ENCODE measurements at places on chromosomes 11 and 22.

DNA sequence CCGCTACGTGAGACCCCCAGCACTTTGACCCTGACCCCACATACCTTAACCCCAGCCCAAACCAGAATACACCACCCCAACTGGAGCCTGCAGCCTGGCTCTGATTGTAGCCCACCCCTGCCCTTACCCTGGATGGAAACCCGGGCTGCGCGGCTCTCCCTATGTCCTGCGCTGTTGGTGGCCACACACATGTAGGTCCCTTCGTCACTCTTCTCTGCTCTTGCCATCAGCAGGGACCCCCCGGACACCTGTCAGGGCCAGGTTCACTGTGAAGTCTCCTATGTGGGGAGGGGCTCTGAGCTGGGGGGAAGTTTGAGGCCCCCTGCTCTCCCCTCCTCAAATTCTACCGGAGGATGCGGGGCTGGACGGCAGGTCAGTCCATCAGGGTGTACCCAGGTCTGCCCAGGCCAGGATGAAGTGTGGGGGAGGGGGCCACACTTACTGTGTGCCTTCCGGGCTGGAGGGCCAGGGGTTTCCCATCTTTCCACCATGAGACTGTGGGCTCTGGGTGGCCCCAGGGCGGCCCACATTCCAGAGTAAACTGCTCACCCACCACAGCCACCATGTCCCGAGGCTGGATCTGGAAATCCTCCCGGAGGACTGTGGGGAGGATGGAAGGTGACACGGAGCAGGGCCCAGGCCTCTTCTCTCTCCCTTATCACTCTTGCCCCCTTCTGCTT is 1.5 kb downstream of the ROBO4 start:
- DNase-seq = no peak

- no peak for DNase-seq
These were observed 561.8 kb upstream of the CADM1 start for GRCh38 chr11:116065986-116066385.

GRCh38 chr22:16609548-16610261 is 17.1 kb upstream of the CCT8L2 start:
- no peak for DNase-seq

DNA sequence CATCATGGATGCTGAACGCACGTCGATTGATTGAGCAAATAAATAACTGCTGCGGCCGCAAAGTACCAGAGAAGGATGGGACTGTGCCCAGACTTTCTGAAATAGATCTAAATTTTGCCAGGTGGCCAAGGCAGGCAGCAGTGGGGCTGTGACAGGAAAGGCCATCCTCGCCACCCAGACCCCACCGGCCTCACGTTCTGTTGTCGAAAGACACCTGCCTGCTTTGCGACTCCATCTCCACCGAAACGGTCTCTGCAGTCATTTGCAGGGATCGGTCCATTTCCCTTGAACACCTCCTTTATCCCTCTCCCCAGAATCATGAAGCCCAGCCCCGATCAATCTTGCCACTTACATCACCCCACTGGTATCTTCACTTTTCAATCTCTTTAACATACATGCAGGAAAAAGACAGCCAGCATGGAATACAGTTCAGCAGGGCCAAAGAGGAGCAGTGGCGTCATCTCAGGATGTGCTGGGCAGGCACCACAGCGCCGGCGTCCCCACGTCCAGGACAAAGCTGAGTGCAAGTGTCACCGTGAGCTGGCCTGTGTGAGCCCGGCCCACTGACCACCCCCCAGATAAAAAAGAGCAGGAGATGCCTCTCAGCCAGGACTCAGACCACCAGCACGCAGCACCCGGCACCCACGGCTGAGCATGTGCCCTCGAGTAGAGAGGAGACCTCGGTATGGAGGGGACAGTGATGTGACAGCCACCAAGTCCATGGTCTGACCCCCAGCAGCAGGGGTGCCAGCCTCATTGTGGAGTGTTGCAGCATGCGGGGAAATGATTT is 610.3 kb downstream of the TBC1D22A start:
- DNase-seq = no peak

DNA sequence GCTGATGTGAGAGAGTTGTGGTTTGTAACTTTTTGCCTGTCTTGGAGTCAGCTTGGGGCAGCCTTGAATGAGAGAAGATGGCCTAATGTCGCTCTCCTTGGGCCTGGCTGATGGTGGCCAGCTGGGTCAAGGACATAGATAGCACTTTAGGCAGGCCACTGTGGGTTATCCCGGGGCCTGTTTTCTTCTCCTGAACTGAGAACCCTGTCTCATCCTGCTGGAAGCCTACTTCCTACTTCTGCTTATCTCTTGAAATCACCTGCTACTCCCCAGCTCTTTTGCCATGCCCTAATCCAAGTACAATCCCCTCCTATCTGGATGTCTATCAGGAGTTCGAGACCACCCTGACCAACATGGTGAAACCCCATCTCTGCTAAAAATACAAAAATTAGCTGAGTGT is 49.5 kb downstream of the OSBP2 start:
- DNase-seq = no peak

DNA sequence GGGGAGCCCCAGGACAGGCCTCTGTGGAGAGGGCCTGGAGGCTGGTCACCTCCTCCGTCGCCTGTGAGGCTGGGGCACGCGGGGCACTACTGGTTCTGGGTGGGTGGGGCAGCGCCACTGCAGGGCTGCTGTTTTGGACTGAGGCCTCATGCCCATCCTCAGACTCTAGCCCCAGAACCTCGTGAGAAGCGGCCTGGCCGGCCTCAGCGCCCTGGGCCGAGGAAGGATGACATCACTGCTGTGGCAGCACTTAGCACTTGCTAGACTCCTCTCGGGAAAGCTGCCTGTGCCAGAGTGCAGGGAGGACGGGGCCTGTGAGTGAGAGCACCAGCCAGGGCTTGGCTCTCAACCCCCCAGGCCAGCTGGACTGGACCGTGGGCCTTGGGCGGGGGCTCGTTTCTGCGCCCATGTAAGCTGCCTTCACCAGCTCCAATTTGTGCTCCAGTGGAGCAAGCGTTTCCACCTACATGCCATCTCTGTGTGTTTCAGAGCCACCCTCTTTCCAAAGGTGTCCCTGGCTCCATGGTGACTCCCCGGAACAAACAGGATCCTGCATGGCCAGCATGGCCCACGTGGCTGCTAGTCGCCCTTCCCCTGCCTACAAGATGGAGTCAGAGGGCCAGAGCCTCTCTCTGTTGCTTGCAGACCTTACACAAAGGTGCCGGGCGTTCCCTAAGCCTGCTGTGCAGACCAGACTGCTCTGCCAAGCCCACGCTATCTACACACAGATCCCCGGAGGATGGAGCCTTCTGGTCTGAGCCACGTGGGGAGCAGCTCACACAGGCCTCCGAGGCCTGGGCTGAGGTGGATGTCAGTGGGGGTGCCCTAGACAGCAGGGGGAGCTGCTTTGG is 102.9 kb downstream of the CTTN start:
- no peak for DNase-seq

GRCh38 chr11:114412946-114413345 is 12.5 kb downstream of the RBM7 start:
- no peak for DNase-seq

DNA sequence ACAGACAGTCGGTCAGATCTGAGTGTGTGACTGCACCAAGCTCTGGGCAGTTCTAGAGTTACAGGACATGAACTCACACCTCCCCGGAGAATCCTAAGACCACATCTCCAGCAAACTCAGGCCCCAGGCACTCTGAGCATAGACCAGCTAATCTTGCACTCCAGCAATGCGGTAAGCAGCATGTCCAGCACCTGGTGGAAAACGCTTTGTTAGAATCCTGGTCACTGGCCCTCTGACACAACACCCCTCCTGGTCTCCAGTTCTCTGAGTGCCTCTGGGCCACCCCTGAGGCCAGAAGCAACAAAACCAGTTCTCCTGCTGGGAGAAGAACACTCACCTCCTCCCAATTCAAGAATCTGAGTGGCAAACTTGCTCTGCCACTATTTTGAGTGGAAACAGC is 82.7 kb upstream of the TMEM45B start:
- DNase-seq = no peak

- no peak for DNase-seq
These were observed 6.7 kb upstream of the FNBP4 start for GRCh38 chr11:47773882-47774281.

GRCh38 chr11:119134389-119134978 is 13.1 kb downstream of the HINFP start:
- no peak for DNase-seq

DNA sequence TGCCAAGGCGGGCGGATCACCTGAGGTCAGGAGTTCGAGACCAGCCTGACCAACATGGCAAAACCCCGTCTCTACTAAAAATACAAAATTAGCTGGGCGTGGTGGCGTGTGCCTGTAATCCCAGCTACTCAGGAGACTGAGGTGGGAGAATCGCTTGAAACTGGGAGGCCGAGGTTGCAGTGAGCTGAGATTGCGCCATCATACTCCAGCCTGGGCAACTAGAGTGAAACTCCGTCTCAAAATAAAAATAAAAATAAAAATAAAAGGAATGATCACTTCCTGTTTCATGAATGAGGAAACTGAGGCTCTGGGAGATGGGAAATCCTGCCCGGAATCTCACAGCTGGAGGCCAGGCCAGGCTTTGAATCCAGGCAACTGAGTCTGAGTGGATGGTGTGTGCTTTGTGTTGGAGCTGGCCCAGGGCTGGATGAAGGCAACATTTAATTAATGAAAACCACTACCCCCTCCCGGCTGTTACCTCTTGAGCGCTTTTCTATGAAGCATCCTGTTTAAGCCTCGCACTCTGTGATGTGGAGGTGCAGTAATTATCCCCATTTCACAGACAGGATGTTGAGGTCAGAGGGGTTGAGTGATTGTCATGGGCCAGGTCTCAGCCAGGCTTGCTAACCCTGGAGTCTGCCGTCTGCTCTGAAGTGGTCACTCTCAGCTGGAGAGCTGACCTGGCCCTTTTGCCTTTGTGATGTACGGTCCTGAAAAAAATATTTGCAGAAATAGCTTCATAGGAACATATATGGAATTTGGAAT is 27.8 kb downstream of the LRP5 start:
- DNase-seq = peak; percentile 91

DNA sequence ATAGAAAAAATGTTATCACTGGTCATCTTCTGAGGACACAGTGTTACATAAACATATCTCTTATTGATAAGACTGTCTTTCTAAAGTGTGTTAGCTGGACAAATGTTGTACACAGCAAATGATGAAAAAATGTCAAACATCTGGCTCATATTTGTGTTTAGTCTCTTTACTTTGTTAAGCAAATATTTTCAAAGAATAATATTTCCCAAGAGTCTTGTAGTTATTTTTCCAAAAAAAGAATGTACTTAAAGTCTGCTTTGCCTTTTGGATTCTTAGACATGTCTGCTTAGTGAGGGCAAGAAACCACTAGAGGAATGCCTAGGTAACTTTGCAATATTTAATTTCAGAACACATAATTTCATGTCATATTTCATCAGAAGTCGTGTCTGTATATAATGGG is 23.9 kb upstream of the CCDC179 start:
- no peak for DNase-seq

GRCh38 chr11:2741377-2742131 is 41.8 kb upstream of the KCNQ1OT1 start:
- no peak for DNase-seq

GRCh38 chr11:75170516-75171201 is 19.8 kb downstream of the SLCO2B1 start:
- DNase-seq = no peak

DNA sequence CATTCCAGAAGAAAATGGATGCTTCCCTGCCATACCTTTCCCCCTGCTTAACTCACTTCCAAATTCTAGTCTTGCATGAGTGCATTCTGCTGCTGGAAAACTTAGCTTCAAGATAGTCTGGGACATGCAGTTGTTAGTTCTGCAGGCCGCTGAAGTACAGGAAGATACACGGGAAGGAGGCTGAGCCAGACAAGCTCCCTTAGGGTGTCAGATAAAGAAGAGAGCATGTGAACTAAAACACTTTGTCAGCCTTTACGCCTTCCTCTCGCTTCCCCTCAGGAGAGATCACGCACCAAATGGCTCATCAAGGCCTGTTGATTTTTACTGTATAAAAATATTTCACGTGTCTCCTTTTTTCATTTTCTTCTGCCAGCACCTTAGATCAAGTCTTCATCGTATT is 420.7 kb downstream of the INSC start:
- no peak for DNase-seq

DNA sequence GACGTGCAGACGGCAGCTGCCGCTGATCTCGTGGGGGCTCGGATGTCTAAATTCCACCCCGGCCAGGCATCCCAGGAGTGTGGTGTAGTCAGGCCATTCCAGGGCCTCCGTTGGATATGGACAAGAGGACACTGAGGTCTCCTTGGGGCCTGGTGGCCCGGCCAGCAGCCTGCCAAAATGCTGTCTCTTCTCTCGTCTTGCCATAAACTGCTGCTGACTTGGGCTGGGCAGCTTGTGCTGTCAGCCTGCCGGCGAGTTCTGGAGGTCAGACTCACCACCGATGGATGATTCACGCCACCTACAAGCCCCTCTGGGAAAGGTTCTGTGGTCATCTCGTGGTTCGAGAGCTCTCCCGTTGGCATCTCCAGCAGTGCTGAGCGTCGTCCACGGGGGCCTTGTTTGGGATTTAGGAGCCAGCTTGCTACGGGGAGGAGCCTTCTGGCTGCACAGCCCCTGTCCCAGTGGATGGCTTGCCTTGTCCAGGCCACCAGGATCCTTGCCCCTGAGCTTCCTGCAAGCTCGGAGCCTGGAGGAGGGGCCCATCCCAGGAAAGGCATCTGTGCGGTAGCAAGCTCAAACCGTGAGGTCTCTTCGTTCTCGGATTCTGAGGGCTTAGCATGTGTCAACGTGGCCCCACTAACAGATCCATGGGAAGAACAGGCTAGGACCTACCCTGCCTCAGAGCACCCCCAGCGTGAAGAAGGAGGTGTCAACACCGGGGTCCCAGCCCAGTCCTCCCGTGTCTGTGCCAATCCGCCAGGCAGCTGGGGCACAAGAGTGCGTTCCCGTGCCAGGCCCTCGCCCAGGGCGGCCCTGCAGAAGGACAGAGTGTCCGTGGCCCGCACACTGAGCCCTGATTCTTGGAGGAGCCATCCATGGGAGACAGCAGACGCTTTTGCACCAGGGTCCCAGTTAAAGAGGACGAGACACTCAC is 1114.1 kb downstream of the BRD1 start:
- no peak for DNase-seq

- no peak for DNase-seq
These were observed 8.4 kb upstream of the ST14 start for GRCh38 chr11:130151196-130151595.

GRCh38 chr22:37121887-37122591 is 12.5 kb upstream of the TMPRSS6 start:
- peak; percentile 97 for DNase-seq

DNA sequence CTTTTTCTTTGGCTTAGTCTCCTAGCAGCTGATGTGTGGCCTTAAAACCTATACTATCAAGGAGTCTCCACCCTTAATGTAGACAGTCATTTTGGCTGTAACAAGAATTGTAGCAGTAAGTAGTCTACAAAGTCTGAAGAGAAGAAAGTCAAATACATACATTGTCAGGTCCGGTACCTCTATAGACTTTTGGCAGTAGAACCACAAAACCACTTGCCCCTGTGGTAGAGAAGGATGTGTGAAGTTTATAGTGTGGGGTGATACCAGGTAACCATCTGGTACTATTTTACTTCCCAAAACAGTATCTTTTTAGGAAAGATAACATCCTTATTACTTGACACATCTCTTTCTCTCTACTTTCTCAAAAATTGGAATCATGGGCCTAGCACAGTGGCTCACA is 15.1 kb downstream of the ATG13 start:
- DNase-seq = no peak

- peak; percentile 35 for DNase-seq
These were observed 6.9 kb downstream of the DPAGT1 start for GRCh38 chr11:119094816-119095065.

Measured in T-helper 2 cell (primary cell).